ENCODE measurements at places on chromosomes 2 and 18.

DNA sequence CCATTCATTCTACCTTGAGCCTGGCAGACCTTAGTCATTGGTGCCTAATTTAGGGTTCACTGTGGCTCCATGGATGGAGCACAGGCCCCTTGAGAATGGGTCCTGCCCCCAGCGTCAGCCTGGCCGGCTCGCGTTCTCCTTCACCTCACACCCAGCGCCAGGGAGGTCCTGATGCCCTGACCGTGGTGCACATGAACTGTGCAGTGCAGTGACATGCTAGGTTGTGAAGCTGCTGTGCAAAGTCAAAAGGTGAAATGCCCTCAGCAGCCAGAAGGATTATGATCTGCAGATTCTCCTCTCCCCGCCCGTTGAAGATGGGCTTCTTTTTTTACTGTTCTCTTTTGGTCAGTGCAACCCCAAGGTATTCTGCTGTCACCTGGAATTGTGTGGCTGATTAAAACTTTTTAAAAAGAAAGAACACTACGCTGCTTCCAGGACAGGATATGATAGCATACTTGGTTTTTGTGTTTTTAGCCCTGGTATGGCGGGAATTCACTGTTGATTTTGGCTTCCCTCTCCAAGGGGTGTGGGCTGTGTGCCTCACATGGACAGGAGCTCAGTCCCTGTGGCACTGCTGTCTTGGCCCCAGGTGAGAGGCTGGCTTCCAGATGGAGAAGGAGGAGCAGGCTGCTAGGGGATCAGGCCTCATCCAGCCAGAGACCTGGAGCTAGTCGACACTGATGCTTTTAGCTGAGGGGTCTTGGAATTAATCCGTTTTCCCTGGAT, 49.4 kb upstream of the MCFD2 start:
- DNase-seq = no peak

- no peak for DNase-seq
These were observed 14.0 kb downstream of the CAPN10 start for GRCh38 chr2:240600451-240600961.

GRCh38 chr2:121902171-121902591, 146.7 kb downstream of the TSN start:
- DNase-seq = no peak

GRCh38 chr2:38245114-38245641, 131.9 kb downstream of the ATL2 start:
- no peak for DNase-seq

DNA sequence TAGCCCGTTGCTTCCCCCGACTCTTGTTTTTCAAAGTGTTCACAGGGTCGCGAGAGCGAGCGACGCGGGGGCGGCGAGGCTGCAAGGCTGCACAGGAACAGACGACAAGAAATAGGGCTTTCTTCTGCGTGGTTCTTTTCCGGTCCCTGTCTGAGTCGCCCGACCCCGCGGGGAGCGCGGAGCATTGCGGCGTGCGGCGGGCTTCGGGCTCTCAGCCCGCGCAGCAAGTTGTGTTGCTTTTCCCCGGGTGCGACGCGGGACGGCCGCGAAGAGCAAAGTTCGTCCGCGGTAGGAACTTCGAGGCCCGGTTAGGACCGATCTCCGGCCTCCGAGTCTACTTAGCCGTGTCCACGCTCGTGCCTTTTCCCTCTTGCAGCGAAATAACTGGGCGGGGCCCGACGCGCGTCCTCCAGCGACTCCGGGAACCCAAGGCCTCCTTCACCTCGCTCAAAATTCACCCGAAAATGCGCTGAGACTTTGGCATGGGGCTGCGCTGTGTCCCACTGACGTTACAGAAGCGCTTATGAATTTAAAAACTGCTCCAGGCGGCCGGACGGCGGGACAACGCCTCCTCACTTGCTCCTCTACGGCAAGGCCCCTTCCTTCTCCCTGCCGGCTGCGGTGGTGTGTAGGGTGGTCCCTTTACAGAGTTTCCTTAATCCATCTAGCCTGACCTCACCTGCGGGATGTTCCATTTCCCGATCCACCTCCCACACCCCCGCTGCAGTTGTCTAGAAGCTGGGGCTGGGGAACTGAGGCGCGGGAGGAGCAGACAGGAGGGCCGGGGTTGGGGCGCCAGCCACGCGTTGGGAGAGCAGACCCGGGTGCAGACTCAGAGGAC, 1.5 kb upstream of the BCL2L11 start:
- peak; percentile 37 for DNase-seq

DNA sequence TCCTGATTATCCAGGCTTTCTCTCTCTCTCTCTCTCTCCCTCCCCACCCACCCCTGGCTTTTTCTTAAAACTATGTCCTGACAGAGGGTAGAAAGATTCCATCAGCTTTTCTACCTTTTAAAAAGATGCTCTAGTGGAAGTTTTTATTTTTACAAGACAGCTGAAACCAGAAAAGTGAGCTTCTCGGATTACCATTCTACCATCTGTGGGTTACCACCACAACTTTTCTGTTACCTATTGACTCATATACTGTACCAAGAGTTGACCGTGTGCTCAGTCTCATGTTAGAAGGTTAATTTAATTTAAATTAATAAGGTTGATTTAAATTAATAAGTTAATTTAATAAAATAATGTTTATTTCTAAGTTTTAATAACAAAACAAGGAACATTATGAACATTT, 137.6 kb downstream of the UPP2 start:
- DNase-seq = no peak

- DNase-seq = no peak
These were observed 14.8 kb upstream of the BIN1 start for GRCh38 chr2:127121776-127122176.

- DNase-seq = no peak
These were observed 109.1 kb downstream of the IRS1 start for GRCh38 chr2:226690461-226691024.

GRCh38 chr2:96556441-96557330, 20.1 kb downstream of the ARID5A start:
- DNase-seq = peak; percentile 19

DNA sequence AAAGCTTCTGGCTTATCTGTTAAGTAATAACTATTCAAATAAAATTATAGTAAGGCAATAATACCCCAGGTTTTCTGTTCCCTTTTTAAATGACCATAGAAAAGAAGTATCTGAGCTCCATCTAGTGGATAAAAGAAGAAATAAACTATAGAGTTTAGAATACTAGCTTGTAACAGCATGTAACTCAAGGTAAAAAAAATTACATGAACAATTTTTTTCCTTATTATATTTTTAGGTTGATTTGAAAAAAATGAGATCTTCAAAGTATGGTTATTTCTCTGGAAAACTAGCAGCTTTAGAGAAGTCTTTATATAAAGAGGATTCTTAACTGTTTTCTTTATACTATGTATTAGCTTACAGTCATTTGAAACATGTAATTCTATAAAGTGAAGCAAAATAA, 58.1 kb downstream of the NCKAP1 start:
- DNase-seq = peak; percentile 11

GRCh38 chr2:236498369-236498768, 71.3 kb upstream of the ACKR3 start:
- no peak for DNase-seq

DNA sequence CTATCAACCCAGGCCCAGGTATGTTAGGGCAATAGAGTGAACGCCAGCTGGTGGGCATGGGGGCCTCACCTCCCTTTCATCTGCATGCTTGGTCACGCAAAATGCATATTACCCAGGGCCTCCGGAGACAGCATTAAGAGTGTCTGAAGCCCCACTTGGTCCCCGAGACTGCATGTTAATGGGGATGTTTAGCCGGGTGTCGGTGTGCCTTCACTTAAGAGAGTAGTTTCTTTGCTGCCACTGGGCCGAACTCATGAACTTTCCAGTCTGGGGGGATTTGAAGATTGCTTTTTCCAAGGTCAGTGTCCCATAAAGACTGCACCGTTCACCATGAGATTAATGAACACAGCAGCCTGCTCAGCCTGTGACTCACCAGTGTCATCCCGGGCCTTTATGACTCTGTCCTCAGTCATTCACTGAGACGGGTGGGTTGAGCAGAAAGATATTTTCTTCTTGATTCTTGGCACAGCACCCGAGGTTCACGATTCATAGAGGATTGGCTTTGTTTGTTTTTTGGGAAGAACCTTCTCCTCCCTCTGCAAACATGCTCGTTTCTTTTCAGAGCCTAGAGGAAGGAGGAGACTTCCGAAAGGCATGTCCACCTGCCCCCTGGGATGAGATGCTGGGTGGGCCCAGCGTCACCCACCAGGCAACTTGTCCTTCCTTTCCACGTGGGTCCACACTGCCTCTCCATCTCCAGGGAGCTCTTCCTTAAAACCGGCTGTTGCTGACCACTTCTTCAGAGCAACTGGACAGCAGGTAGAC, 199.1 kb downstream of the GLI2 start:
- DNase-seq = no peak

GRCh38 chr2:100063459-100063953, 78.9 kb downstream of the AFF3 start:
- no peak for DNase-seq

GRCh38 chr2:149733936-149734685, 146.5 kb upstream of the MMADHC start:
- DNase-seq = no peak

DNA sequence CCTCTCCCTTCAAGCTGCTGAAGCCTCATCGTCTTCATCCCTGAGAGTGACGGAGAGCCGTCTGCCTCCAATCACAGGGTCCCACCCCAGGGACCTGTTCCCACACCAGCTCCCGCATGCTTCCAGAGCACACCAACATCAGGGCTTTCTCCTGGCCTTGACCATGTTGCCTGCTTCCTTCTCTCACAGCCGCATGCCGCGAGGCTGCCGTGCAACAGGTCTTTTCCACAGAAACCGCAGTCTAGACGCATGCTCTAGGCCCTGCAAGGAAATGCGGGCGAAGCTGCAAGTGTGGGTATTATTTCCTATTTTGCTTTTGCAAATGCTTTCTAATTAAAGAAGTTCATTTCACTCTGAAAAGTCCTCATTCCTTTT, 277.8 kb downstream of the EIPR1 start:
- no peak for DNase-seq

- DNase-seq = peak; percentile 7
These were observed 94.5 kb upstream of the UPP2 start for GRCh38 chr2:158006961-158007719.

DNA sequence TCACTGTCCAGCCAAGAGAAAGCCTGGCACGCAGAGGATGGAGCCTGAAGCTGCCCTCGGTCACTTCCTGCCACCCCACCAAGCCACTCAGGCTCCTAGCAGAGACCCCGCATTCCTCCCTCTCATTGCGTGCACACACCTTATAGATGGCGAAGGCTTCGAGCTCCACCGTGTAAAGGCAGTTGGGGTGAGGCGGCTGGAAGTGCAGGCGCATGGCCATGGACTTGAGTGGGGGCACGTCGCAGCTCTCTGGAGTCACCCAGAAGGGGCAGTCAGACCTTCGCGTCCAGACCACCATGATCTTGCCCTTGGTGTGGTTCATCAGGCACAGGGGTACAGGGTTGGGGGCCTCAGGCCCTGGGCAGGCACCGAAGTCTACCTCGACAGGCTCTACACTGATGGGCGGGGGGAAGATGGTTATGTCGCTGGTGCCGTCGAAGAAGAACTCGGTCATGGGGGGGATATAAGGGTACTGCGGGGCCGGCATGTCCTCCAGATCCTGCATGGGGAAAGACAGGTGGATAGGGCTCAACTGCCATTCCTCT, 13.7 kb downstream of the CFAP65 start:
- DNase-seq = no peak

DNA sequence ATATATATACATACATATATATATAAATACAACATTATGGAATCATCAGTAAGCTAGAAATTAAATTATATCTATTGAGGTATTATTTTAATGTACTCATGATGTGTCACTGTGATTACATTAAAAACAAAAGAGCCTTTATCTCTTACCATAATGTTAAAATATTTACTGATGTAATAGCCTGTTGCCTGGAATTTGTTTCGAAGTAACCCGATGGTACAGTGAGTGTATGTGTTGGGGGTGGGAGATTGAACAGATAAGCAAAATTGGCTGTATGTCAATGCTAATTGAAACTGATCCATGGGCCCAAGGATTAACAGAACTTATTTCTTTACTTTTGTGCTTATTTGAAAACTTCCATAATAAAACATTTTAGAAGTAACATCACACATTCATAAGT, 1473.2 kb downstream of the LRP1B start:
- DNase-seq = no peak

- no peak for DNase-seq
These were observed 51.0 kb downstream of the ACTR3 start for GRCh38 chr2:113940891-113941290.

- no peak for DNase-seq
These were observed 364.1 kb downstream of the SS18 start for GRCh38 chr18:25726298-25726697.

- DNase-seq = no peak
These were observed 67.9 kb upstream of the TMEM200C start for GRCh38 chr18:5963267-5963666.

- DNase-seq = no peak
These were observed 308.8 kb downstream of the PRKCE start for GRCh38 chr2:45960057-45960863.

DNA sequence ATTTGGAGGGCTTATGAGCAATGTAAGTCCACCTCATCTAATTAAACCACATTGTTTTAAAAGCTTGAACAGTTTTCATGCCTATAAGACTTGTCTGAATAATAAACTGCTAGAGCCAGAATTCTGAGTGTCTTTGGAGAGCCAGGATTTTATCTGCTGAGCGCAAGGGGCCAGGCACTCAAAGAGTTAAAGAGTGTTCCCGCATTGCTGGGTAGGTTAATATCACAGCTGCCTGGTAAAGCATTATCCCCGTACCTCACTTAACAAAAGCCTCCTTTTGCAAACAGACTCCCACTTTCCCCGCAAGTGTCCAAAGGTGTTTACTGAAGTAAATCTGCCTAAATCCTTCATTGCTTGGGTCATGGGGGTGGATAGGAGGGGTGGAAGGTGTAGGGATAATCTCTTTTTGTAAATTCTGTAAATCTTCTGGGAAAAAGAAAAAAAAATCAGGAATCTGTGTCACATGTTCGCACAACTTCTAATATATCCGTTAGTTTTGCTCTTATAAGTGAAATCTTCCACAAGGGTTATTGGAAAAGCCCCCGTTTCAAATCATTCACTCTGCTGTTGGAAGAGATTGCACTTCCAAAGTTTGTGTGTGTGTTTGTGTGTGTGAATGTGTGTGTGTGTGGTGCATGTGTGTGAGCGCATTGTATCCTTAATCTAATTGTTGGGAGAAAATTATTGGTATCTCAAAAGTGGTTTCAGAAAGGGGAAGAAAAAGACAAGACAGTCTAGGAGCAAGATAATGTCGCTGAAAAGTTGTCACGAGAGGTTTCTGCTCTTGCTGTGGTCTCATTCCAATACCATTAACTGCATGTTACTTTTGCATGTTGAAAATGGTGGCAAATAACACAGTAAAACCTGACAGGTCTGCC, 10.7 kb downstream of the ZEB2 start:
- no peak for DNase-seq

GRCh38 chr2:116513991-116514390, 1300.5 kb upstream of the DDX18 start:
- no peak for DNase-seq

DNA sequence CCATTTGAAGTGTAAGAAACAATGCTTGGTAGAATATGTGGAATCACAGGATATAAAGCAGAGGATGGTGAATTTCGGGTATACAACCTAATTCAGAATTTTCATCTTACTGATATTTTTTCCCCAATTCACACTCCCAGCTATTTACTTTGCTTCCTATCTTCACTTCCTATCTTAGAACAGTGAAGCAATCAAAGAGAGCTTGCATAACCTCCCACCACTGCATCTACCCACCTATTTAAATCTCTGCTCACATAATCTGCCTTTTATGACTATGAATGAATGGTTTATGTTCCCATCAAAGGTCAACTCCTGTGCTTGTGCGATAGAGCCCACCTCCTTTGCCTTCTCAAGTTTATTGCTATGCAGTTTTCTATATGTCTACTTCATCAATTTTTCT, 3.3 kb downstream of the RMDN2 start:
- DNase-seq = no peak

GRCh38 chr2:73830871-73831401, 2.2 kb downstream of the STAMBP start:
- peak; percentile 56 for DNase-seq

Measured in CD4-positive, alpha-beta T cell treated with Interleukin-10 for 1 hour (primary cell).